Esophagus (tissue), 2 donors: ENCODE measurements at places on chromosomes 16 and 17. TPM values are rescaled to one million over a fixed set of nuclear protein-coding genes. Genes with fewer than 3 reads are reported as not detected.

The KIAA0753 gene
- 5.8 TPM for polyA plus RNA-seq

The PRRT2 gene
- polyA plus RNA-seq, result 1.1 TPM

The SOX15 gene
- 73.3 TPM for polyA plus RNA-seq

The TERB1 gene
- polyA plus RNA-seq, result not detected
